ENCODE measurements at places on chromosomes 5 and 9.

GRCh38 chr9:128145536-128145935 lies 3.7 kb upstream of the LCN2 start:
- no peak for DNase-seq

- DNase-seq, result no peak
These were observed 47.1 kb downstream of the LIX1 start for GRCh38 chr5:97095318-97095732.

GRCh38 chr9:8514760-8515159 lies 715.2 kb upstream of the DMAC1 start:
- no peak for DNase-seq

DNA sequence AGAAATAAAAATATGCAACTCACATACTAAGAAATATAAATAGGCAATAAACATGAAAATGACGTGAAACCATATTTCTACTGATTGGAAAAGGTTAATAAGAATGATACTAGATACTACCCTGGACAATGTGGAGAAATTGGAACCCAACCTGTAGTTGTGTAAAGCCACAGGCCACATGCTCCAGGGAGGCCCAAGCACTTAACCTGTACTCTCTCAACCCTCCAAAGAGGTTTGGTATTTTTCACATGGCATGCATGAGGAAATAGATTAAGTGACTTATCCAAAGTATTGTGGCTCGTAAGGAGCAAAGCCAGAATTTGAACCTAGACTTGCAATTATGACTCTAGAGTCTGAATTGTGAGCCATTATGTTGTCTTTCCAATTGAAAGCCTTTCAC lies 13.4 kb downstream of the LIFR start:
- DNase-seq, result no peak

DNA sequence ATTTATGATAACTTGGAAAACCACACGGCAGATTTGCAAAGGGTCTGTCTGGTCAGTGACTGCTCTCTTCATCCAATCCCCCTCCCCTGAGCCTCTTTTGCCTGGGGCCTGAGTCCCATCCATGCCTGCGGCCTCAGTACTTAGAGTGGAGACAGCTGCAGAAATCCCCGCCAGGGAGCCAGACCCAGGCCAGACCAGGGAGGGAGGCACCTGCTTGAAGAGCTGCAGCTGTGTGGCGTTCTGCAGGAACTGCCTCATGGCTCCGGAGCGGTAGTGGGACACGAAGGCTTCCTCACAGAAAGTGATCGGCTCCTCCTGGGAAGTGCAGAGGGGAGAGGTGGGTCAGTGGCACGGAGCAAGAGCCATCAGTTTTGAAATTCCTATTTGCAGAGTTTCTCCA lies 101.6 kb downstream of the CRB2 start:
- no peak for DNase-seq

DNA sequence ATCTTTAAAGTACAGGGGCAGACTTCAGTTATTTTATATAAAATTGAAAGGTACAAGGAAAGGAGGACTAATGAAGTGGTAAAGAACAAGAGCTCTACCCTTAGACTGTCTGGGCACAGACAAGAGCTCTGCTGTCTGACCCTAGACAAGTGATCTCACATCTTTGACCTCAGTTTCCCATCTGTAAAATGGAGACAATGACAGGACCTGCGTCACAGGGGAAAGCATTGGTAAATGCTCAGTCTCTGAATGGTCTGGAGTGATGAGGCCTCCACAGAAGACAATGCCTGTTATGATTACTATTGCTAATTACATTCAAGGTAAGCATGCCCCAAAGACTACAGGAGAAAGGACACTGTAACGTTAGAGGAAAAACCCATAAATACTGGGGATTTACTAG lies 37.5 kb downstream of the ANKH start:
- no peak for DNase-seq

Data from stimulated activated CD4-positive, alpha-beta T cell treated with anti-CD3 and anti-CD28 coated beads, TNF-alpha, amount 100 ng/mL, for 24 hours (primary cell).